ENCODE measurements at places on chromosomes 1 and 21. TPM values are rescaled to one million over a fixed set of nuclear protein-coding genes. Genes with fewer than 3 reads are reported as not detected.
A peak's percentile ranks its signal among the peaks of the same experiment; 100 is the strongest.

The RIT1 gene
- total RNA-seq = 16.1 TPM

The SYPL2 gene
- total RNA-seq = 2.3 TPM

The PTAFR gene
- total RNA-seq = 2.3 TPM

The TDRKH gene
- 4.0 TPM for total RNA-seq

The KLHDC7A gene
- 3.6 TPM for total RNA-seq

The ELAPOR1 gene
- total RNA-seq = 135 TPM

The FMO4 gene
- 0.99 TPM for total RNA-seq

The SYCP1 gene
- not detected for total RNA-seq

The FAM78B gene
- 14.5 TPM for total RNA-seq

The RUNX3 gene
- total RNA-seq = 0.26 TPM

GRCh38 chr1:190474650-190475211 lies 2.9 kb downstream of the BRINP3 start:
- H3K4me1 ChIP-seq = peaks cover 30% of the 10 kb centered on the region
- peaks cover 4% of the 10 kb centered on the region for H3K27me3 ChIP-seq
- H3K36me3 ChIP-seq = no peaks in the 10 kb centered on the region

DNA sequence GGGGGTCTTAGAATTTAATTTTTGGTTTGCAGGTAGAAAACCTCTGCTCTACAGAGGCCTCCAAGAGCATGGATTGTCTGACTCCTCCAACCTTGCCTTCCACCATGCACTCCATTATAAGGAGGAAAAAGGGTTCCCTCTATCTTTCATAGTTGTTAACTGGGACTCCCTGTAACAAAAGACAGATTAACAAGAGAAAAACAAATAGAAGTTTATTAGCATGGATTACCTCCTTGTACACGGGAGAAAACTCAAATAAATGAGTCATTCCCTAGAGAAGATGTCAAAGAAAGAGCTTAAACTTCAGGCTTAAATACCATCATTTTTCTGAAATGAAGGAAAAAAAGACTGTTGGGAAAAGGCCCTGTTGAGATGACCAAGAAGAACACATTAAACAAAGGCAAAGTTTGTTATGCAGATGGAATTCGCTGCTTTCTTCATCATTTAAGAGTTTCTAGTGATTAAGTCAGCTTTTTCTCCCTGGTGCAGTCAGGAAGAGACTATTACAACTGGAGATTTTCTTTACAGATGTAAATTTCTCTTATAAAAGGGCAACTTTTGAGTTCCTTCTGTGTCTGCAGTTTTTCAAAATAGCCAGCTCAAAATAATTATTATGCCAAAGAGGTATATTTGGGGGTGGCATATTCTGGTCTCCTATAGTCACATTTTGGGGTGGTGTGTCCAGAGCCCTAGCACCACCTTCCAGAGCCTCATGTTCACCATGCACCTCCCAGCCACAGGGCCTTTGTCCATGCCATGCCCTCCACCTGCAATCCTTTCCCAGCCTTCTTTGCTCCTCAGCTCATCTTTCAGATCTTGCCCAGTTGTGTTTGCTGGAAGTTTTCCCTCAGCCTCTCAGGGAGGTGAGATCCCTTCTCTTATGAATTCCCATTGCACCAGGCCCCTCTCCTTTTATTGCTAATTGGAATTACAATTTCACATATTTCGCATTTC lies 63.1 kb upstream of the KLHDC7A start:
- no peaks in the 10 kb centered on the region for H3K27me3 ChIP-seq
- H3K4me3 ChIP-seq = no peak overlapping the region
- H3K27ac ChIP-seq = no peak overlapping the region
- DNase-seq = no peak
- H3K4me1 ChIP-seq = no peaks in the 10 kb centered on the region

DNA sequence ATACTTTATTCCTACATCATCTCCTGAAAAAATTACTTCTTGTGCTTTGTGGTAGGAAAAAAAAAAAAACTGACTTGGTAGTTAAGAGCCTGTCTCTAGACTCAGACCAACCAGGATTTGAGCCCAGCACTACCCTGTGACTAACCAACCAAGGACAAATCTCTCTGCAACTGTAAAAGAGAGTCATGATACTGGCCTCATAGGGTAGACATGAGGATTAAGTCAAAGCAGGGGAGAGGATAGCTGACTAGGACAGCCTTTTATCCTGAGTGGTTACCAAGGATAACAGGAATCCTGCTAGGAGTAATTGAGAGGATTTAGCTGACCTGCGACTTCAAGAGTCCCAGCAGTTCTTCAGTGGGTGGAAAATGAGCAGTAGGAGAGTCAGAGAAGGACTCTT lies 112.8 kb downstream of the C1orf21 start:
- peaks cover 8% of the 10 kb centered on the region for H3K4me1 ChIP-seq
- no peaks in the 10 kb centered on the region for H3K36me3 ChIP-seq
- no peak for DNase-seq

DNA sequence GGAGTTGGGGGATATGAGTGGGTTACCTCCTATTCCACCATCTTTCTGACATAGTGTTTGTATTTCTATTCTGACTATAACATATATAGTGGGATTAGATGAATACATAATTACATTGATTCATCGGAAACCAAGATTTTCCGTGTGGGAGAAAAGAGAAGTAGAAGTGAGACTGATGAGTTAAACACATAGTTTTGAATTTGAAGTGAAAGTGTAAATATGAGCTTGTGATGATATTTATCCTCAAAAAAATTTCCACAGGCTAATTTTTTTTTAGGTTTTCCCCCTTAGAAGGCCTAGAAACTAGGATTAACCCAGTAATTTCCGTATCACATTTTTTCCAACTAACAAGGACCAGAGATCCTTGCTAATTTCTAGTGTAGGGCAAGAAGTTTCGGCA lies 6.9 kb downstream of the CD1B start:
- H3K36me3 ChIP-seq = no peaks in the 10 kb centered on the region
- H3K27me3 ChIP-seq = no peaks in the 10 kb centered on the region
- no peak for DNase-seq
- H3K4me1 ChIP-seq = no peaks in the 10 kb centered on the region
- H3K27ac ChIP-seq = no peak overlapping the region

- no peaks in the 10 kb centered on the region for H3K36me3 ChIP-seq
- no peak overlapping the region for H3K4me3 ChIP-seq
- DNase-seq = no peak
- no peaks in the 10 kb centered on the region for H3K27me3 ChIP-seq
Observed at GRCh38 chr1:1082239-1082775, 8.2 kb upstream of the RNF223 start.

DNA sequence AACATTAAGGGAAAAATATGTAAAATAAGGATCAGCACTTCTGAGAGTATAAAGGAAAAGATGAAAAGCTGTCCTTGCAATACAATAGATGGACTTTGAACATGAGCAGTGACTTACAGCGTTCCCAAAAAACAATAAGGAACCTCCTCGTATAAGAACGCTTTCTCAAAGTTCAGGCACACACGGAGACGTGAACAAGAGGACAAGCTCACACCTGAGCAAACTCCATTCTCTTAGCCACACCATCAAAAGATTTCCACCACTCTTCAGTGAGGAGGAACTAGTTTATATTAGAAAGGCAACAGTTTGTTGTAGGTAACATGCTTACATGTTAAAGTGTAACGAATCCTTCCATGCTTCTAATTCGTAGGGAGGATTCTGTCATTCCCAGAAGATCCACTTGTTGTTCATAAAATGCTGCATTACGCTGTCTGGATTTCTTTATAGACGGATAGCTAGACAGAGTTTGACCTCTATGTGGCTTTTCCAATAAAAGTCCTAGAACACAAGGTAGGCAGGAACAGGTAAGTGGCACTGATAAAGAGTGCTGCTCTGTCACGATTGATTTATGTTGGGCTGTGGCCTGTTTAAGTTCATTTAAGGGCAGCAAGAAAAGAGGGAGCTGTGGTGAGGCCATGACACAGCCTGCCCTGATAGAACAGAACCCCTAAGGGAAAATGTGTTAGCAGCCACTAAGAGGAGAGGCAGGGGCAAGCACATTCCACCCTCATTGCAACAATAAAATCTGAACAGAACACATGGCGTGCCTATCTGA lies 37.0 kb upstream of the ATP1A1 start:
- no peak overlapping the region for H3K4me3 ChIP-seq
- peak overlapping the region; percentile 21 for H3K27ac ChIP-seq
- no peaks in the 10 kb centered on the region for H3K36me3 ChIP-seq
- DNase-seq = no peak

DNA sequence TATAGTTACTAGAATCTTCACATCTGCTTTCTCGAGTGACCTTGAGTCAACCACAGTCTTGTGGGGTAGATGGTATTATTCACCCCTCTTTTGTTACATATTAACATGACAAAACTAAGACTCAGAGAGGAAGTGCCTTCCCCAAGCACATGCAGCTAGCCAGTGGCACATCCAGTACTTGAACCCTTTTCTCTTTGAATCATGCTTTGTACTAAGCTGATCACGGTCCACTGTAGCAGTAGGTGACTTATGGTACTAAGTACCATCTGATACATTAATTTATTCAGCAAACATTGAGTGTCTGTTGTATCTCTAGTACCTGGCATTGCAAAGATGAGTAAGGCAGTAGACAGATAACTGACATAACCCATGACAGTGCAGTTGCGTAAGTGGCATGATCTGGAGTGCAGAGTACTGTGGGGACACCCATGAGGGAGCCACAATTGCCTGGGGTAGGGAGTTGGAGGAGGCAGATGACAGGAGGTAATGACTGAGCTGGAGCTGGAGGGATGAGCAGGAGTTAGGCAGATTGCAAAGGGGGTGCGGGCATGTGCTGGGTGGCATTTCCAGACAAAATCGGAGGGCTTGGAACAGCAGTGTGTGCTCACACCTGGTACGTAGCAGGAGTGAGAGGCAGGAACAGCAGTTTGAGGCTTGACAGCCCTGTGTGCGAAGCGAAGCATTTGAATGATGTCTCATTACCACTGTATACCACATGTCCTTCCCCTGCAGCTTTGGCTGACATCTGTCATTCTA lies 29.8 kb downstream of the UCK2 start:
- no peak overlapping the region for H3K4me3 ChIP-seq
- H3K27me3 ChIP-seq = no peaks in the 10 kb centered on the region
- no peak overlapping the region for H3K27ac ChIP-seq
- H3K36me3 ChIP-seq = no peaks in the 10 kb centered on the region
- no peak for DNase-seq

DNA sequence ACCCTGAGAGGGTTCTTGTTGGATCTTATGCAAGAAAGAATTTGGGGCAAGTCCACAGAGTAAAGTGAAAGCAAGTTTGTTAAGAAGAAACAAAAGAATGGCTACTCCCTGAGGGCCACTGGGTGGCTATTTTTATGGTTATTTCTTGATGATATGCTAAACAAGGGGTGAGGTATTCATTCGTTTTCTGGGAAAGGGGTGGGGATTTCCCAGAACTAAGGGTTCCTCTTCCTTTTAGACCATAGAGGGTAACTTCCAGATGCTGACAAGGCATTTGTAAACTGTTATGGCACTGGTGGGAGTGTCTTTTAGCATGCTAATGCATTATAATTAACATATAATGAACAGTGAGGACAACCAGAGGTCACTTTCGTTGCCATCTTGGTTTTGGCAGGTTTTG lies 18.2 kb upstream of the IFI6 start:
- no peaks in the 10 kb centered on the region for H3K4me1 ChIP-seq
- H3K36me3 ChIP-seq = no peaks in the 10 kb centered on the region
- no peaks in the 10 kb centered on the region for H3K27me3 ChIP-seq
- H3K27ac ChIP-seq = no peak overlapping the region
- no peak overlapping the region for H3K4me3 ChIP-seq

- H3K4me1 ChIP-seq = peaks cover 11% of the 10 kb centered on the region
- DNase-seq = no peak
- no peaks in the 10 kb centered on the region for H3K27me3 ChIP-seq
Observed at GRCh38 chr1:193260896-193261295, 74.5 kb upstream of the B3GALT2 start.

- no peaks in the 10 kb centered on the region for H3K27me3 ChIP-seq
- H3K4me3 ChIP-seq = no peak overlapping the region
- no peak overlapping the region for H3K27ac ChIP-seq
- DNase-seq = no peak
Observed at GRCh38 chr21:17438635-17439034, 74.2 kb upstream of the CXADR start.

DNA sequence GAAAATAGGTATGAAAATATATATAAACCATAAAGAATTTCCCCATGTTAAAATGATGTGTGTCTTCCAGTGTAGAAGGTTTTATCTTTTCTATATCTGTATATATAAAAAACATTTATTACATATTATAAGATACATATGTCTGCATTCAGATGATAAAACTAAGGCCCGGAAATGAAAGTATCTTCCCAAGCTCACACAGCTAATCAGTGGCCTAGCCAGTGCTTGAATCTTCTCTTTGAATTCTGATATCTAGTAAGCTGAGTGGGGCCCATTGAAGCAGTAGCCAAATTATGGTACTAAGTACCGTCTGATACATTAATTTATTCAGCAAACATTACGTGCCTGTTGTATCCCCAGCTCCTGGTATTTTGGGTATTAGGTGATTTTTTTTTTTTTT lies 28.6 kb downstream of the UCK2 start:
- no peaks in the 10 kb centered on the region for H3K36me3 ChIP-seq
- no peaks in the 10 kb centered on the region for H3K27me3 ChIP-seq

GRCh38 chr1:1322418-1322817 lies 2.0 kb downstream of the INTS11 start:
- no peak overlapping the region for H3K27ac ChIP-seq
- H3K4me1 ChIP-seq = peaks cover 67% of the 10 kb centered on the region
- no peak overlapping the region for H3K4me3 ChIP-seq
- H3K27me3 ChIP-seq = no peaks in the 10 kb centered on the region
- no peaks in the 10 kb centered on the region for H3K36me3 ChIP-seq
- no peak for DNase-seq

GRCh38 chr21:30714456-30714855 lies 4.1 kb downstream of the KRTAP21-3 start:
- H3K4me3 ChIP-seq = no peak overlapping the region
- H3K27ac ChIP-seq = no peak overlapping the region
- peak; percentile 11 for DNase-seq
- no peaks in the 10 kb centered on the region for H3K4me1 ChIP-seq
- no peaks in the 10 kb centered on the region for H3K36me3 ChIP-seq

DNA sequence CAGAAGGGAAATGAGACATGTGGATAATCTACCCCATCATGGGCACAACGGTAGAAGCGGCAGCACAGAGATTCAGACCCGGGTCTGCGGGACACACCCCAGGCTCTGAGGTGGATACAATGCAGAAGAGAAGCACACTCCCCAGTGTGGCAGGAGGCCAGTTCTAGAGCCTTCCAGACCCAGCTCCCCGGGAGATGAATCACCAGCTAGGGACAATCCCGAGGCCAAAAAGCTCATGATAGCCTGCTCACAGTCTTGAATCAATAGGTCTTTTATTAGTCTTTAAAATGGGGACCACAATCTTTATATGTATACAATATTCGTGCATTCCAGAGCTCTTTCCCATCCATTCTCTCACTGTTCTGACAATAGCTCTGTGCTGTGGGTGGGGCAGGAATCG lies 57.3 kb upstream of the DIRAS3 start:
- no peak overlapping the region for H3K4me3 ChIP-seq
- H3K27me3 ChIP-seq = no peaks in the 10 kb centered on the region
- H3K4me1 ChIP-seq = no peaks in the 10 kb centered on the region
- no peak overlapping the region for H3K27ac ChIP-seq
- H3K36me3 ChIP-seq = no peaks in the 10 kb centered on the region

GRCh38 chr1:62325681-62326080 lies 6.4 kb upstream of the KANK4 start:
- no peaks in the 10 kb centered on the region for H3K36me3 ChIP-seq
- DNase-seq = no peak
- H3K4me1 ChIP-seq = no peaks in the 10 kb centered on the region
- no peak overlapping the region for H3K4me3 ChIP-seq
- H3K27ac ChIP-seq = no peak overlapping the region
